Upper lobe of left lung (tissue), 6 donors: ENCODE measurements at places on chromosomes 7 and 10.

DNA sequence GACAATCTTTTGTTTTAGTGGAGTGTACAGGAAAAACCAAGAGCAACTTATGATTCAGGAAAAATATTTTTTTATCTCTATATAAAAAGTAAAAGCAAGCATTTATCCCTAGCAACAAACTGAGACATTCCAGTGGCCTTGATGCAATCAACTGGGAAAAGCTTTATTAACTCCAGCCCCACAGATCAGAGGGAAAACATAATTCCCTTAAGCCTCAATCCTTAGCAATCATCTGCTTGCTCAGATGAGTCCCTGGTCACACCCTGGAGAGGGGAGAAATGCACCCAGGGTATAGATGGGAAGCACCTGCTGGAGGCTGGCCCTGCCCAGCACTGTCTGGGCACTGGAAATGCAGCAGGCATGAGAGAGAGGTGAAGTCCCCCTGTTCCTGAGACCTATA is 636.6 kb downstream of the TNS3 start:
- DNase-seq = no peak

DNA sequence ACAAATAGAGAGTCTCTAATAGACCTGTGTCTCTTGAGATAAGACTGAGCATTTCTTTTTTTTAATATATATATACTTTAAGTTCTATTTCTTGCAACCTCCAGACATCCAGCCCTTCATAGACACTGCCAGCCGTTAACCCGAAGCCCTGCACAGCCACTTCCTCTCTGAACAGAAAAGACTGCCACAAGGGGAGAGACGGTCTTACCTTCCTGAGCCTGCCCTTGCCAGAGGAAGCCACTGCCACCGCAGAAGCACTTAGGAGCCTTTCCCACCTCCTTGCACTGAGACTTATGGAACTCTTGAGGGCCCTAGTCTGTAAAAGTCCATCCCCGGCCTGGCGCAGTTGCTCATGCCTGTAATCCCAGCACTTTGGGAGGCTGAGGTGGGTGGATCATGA is 31.8 kb upstream of the PRSS1 start:
- DNase-seq = no peak

- no peak for DNase-seq
These were observed 753.2 kb downstream of the DNAJB9 start for GRCh38 chr7:109322833-109323232.

DNA sequence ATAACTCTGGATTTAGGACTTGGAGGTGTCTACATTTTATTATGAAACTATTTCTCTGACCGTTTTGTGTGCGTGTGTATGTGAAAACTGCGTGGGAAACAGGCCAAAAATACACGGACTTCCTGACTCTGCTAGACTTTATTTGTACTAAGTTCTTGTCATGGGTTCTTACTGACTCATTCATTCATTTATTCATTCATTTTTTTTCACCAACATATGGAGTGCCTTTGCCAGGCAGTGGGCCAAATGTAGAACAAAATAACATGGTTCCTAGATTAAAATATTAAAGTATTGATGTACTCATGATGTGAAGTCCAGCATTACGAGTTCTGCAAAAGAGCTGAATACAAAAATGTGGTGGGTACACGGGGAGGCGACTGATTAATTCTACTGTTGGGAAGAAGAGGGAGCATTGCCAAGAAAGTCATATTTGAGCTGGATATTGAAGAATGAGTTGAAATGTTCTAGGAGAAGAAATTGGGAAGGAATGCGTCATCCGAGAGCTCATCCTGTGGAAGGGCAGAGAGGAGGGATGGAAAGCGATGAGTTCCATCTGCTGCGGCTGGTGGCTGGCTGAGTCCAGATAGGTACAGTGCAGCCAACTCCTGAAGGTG is 24.6 kb downstream of the CACNB2 start:
- DNase-seq = no peak

DNA sequence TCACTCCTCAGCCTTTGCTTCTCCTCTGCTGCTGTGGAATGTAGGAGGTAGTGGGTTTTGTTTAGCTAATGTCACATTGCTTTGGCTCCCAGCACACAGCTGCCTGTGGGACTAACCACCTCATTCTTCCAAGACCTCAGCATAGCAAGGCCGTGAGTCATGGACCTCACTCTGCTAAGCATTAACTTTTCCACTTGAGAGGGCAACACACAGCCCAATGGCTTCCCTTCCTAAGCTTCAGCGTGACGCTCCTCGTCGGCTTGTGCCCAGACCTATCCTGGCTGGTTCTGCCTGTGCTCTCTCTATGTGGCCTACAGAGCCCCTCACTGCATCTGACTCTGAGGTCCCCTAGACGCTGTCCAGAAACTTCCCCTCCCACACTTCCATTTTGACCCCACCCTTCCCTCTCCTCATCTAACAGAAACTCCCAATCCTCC is 23.3 kb downstream of the MYOF start:
- no peak for DNase-seq

DNA sequence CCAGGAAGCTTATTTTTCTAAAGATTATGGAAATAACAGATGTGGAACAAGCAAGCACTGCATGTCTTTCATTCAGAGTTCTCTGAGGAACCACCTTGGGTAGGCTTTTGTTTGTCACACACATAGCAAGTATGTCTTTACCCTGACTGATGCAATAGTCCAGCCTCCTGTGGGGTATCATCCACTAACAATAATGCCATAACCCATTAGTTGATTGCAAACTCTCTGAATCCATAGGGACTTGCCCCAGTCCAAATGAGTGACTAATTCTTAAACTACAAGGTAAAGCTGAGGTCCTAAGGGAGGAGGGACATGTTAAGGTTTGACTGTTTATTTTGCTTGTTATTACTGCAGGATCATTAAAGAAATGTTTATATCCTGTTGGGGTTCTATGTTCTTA is 151.4 kb upstream of the PRPS1L1 start:
- no peak for DNase-seq

GRCh38 chr7:146146831-146147486 is 30.4 kb downstream of the CNTNAP2 start:
- no peak for DNase-seq
